CD8-positive, alpha-beta T cell (primary cell): ENCODE measurements at places on chromosomes 13 and 19.
A peak's percentile ranks its signal among the peaks of the same experiment; 100 is the strongest.

- DNase-seq, result no peak
Measured at GRCh38 chr19:30309905-30310601, 62.1 kb upstream of the ZNF536 start.

- no peak for DNase-seq
Measured at GRCh38 chr13:50994651-50995050, 85.1 kb downstream of the RNASEH2B start.

GRCh38 chr19:44570984-44571684, 41.7 kb upstream of the CEACAM20 start:
- peak; percentile 12 for DNase-seq

- DNase-seq, result no peak
Measured at GRCh38 chr13:67619351-67619994, 389.3 kb upstream of the PCDH9 start.

- no peak for DNase-seq
Measured at GRCh38 chr13:23672616-23673015, 102.4 kb downstream of the TNFRSF19 start.

DNA sequence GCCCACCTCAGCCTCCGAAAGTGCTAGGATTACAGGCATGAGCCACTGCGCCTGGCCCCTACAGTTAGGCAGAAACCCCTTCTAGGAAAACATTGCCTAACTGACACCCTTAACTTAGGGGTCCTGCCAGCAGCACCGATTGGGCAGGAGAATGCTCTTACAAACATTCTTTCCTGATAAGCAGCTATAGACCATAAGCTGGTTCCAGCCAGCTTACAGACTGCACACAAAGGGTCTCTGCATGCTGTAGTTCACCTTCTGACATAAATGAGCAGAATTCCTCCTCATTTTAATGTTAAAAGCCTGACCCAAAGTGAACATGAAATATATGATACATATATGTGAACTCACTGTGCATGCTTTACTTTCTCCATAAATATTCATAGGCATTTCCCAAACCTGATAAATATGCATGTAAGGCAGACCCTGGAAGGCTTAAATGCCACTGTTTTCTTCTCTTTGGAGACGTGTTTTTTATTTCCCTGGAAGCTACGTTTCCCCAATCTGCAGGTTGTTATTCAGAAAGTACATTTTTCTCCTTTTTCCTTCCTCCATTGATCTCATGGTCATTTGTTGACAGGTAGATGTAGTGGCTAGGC, 48.5 kb upstream of the KL start:
- DNase-seq, result no peak

DNA sequence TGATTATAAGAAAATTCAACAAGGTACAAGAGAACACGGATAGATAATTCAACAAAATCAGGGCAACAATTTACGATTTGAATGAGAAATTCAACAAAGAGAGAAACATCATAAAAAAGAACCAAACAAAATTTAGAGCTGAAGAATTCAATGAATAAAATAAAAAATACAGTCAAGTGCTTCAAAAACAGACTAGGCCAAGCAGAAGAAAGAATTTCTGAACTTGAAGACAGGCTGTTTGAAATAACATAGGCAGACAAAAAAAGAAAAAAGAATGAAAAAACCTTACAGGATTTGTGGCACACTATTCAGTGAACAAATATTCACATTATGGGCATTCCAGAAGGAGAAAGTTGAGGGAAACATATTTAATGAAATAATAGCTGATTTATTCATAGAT, 31.1 kb downstream of the ZNF283 start:
- DNase-seq, result no peak

GRCh38 chr13:56988543-56988942, 152.2 kb upstream of the PRR20A start:
- DNase-seq, result no peak

- DNase-seq, result no peak
Measured at GRCh38 chr13:89514534-89515312, 1832.8 kb upstream of the MIR17HG start.

- DNase-seq, result no peak
Measured at GRCh38 chr13:88895261-88895941, 1224.2 kb downstream of the SLITRK5 start.

- no peak for DNase-seq
Measured at GRCh38 chr13:80957019-80957655, 616.2 kb upstream of the SPRY2 start.

DNA sequence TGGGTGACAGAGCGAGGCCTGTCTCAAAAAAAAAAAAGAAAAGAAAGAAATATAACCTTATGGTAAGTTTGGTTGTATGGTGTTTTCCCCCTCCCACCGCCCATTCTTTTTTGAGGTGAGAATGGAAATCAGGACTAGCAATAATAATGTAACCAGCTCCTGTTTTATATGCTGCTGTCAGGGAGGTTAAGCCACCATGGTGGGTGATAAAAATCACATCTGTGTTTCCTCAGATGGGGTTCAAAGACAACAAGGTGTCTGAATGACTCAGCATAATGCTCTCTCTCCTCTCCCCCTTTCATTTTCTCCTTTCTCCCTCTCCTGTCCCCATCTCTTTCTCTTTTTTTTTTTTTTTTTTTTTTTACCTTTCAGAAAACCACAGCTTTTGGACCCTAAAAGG, 28.3 kb upstream of the GARRE1 start:
- DNase-seq, result no peak

DNA sequence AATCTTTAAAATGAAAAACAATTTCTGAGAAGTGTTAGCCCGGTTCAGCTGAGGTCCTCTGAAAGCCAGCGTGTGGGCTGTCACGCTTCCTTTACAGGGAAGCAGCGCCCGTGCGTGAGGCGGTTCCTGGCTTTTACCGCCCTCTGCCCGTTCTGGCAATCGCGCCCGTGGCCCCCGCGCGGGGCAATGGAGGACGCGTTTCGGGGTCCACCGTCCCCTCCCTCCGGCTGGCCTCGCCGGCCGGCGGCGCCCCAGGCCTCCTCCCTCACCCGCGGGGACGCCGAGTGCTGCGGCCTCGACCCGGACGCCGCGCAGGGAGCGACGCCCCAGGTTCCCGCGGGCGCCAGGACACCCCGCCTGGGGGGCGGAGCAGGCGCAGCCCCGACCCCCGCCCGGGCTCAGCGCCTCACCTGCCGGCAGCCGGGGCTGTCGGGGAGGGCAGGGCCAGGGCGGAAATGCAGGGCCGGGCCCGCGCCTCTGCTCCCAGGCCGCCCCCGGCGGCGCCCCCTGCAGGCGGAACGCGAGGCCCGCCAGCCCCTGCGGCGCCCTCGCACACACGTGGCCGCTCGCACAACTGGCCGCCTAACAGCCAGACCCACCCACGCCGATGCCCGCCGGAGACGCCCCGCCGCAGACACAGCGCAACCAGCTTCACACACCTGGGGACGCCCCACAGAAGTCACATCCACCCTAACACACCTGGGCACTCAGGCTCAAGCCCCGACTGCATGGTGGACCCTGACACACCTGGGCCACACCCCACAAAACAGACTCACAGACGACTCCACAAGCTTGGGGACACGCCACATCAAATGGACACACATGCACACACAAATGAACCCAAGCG, at the start of gene GGACT:
GGACT (minus strand) TSS at position 459 of the 847 bp plus-strand sequence. CDS start 56,198 bp downstream, outside the sequence.
- DNase-seq, result peak; percentile 91

GRCh38 chr13:112934078-112934477, 34.9 kb upstream of the MCF2L start:
- no peak for DNase-seq

GRCh38 chr19:30064348-30064699, 122.3 kb downstream of the URI1 start:
- no peak for DNase-seq

DNA sequence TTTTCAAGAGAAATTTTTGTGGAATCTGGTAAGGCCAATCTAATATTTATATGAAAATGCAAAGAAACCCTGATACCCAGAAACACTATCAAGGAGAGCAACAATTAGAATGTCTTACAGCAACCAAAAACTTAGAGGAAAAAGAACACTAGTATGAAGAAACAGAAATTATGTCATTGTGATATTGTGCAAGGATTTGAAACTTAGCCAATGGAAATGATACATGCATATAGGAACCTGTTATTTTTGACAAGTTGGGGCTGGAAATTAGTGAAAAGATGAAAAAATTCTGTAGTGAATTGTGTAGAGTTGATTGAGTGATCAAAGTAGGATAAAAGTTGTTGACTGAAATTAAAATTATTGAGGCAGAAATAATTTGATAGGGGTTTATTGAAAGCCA, 792.6 kb upstream of the SLITRK6 start:
- DNase-seq, result no peak

- no peak for DNase-seq
Measured at GRCh38 chr13:50104493-50104892, 89.2 kb downstream of the KCNRG start.

DNA sequence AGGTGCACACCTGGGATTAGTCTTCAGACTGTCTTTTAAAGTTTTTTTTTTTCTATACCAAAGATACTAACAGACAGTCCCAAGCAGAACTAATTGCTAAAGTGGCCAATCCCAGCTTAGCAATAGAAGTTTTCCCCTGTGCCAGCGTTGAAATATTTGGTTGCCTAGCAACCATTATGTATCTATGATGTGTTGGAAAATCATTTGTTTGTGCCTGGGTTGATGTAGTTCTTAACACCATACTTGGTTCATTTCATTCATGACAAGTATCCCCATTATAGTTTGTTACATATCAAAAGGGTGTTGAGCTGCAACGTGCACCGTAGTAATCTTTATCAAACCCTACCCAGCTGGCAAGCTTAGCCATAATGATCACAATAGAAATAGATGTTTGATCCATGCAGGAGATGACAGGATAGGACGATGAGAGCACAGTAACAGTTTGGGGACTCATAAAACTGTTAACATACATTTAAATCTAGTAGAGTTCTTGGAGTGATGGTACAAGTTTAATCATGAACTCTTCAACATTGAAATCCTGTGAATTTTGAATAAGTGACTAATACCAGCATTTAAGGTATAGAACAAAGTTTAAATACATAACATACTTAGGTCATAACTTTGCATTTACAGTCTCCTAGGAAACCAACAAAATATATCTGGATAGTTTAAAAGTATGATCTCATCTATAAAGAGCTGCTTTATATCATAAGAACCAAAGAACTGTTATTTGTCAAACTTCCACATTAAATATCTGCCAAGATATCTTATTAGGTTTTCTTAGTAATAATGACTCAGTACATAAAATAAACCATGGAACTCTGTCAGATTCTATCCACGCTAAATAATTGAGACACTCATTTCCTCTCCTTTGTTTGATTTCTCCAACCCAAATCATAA, 73.4 kb downstream of the MBNL2 start:
- peak; percentile 17 for DNase-seq

- DNase-seq, result no peak
Measured at GRCh38 chr13:40023595-40024203, 368.2 kb downstream of the COG6 start.

- no peak for DNase-seq
Measured at GRCh38 chr19:50818859-50819472, 4.6 kb downstream of the KLK1 start.

DNA sequence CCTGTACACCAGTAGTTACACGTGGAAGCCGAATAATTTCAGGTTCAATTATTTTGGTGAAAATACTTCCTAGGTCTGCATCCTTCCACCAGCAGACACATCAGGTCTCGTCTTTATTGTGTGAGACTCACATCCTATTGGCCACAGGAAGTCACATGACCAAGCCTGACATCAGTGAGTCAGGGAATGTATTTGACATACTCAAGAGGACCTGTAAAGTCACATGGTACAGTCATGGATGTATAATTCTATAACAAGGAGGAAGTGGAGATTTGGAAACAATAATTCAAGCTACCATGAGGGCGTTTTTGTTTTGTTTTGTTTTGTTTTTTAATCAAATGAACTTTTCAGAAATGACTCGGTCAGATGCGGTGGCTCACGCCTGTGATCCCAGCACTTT, 9.3 kb upstream of the HIF3A start:
- DNase-seq, result no peak

DNA sequence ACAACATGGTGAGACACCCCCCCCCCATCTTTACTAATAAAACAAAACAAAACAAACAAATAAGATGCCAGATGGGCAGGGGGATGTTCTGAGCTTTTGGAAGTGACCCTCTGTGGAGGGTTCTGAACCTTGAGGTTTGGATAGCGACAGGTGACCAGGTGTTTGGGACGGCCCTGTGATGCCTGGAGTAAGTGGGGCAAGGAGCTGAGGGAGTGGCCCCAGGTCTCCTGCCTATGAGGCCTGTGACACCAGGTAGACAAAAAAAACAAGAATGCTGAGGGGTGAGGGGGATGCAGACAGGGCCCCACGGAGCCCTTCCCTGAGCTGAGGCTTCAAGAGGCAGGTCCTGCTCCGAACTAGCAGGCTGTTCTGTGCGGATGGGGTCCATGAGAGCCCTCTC, 9.2 kb downstream of the ADGRE2 start:
- no peak for DNase-seq

GRCh38 chr19:35529241-35530218, 1.4 kb upstream of the SBSN start:
- no peak for DNase-seq

GRCh38 chr19:37997911-37998344, 90.9 kb downstream of the SIPA1L3 start:
- DNase-seq, result no peak

DNA sequence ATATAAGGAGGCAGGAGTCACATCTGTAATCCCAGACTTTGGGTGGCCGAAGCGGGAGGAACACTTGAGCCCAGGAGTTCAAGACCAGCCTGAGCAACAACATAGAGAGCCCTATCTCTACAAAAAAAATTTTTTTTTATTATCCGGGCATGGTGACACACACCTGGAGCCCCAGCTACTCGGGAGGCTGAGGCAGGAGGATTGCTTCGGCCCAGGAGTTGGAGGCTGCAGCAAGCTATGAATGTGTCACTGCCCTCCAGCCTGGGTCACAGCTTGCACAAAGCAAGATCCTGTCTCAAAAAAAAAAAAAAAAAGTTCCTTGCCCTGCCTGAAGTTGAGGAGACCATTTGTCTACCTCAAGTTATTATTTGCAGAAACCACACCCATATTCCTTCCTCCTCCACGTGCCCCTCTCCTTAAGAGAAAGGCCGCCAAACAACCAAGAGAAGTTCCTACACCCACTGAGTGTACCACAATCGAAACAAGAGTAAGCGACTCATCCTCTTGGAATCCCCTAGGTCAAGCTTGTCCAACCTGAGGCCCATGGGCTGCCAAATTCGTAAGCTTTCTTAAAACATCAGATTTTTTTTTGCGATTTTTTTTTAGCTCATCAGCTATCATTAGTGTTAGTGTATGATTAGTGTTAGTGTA, 2.2 kb downstream of the ABCC4 start:
- DNase-seq, result no peak

DNA sequence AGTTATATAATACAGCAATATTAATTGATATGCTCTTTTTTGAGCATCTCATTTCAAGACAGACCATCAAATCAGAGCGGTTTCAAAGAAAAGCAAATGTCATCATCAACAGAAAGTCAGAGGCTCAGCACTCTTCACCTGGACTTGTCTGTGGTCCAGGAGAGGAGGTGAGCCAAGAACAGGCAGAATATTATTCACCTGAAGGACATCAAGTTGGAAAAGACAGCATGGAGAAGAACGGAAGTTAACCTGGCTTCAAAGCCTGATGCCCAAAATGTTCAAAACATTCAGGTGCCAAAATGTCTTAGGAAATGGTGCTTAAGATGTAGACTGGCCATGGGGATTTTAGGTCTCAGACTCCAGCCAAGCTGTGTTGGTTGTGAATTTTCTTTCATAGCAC, 40.7 kb downstream of the FGF14 start:
- no peak for DNase-seq
